Caco-2 (cell line): ENCODE measurements at places on chromosomes 5 and 9. TPM values are rescaled to one million over a fixed set of nuclear protein-coding genes. Genes with fewer than 3 reads are reported as not detected.

The PRDM9 gene
- total RNA-seq = not detected in 2 replicates

DNA sequence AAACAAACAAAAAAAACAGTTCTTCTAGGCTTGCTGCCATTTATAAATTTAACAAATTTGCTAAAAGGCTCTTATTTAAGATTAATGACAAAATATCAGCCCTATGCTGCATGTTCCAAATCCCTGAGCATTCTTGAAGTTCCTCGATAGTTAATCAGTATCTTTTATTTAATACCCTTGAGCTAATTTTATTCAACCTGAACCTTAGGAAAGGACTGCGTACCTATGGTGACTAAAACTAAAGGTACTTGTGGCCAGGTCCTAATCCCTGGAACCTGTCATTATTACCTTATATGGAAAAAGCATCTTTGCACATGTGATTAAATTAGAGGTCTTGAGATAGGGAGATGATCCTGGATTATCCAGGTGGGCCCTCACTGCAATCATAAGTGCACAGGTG, 10.5 kb upstream of the INIP start:
- H3K27ac ChIP-seq = no peak overlapping the region
- DNase-seq = no peak
- H3K27me3 ChIP-seq = no peaks in the 10 kb centered on the region
- H3K4me1 ChIP-seq = peaks cover 4% of the 10 kb centered on the region; the same call in 1 of the 2 replicates

DNA sequence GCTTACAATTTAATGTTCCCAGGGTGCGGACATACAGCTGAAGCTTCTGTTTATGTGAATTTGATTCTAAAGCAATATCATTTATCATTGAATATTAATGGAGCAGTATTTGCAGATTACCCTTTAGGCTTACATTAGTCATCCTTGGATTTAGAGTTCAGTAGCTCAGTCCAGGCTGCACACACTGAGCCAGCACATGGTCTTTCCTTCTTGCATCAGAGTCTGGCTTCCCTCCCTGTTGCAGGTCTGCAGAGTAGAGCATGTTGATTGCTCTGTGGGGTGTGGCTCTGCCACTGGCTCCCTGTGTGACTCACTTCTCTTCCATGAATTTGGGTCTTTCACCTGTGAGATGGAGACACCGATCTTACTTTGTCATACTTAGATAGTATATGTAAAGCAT, 36.8 kb downstream of the NSG2 start:
- no peak overlapping the region for H3K4me3 ChIP-seq
- H3K27ac ChIP-seq = no peak overlapping the region
- no peaks in the 10 kb centered on the region; the same call in 1 of the 2 replicates for H3K36me3 ChIP-seq
- H3K27me3 ChIP-seq = no peaks in the 10 kb centered on the region

- no peaks in the 10 kb centered on the region for H3K4me1 ChIP-seq
- H3K27ac ChIP-seq = no peak overlapping the region
- DNase-seq = no peak
- H3K27me3 ChIP-seq = no peaks in the 10 kb centered on the region
Measured at GRCh38 chr9:93108291-93109041, 12.4 kb downstream of the CARD19 start.

DNA sequence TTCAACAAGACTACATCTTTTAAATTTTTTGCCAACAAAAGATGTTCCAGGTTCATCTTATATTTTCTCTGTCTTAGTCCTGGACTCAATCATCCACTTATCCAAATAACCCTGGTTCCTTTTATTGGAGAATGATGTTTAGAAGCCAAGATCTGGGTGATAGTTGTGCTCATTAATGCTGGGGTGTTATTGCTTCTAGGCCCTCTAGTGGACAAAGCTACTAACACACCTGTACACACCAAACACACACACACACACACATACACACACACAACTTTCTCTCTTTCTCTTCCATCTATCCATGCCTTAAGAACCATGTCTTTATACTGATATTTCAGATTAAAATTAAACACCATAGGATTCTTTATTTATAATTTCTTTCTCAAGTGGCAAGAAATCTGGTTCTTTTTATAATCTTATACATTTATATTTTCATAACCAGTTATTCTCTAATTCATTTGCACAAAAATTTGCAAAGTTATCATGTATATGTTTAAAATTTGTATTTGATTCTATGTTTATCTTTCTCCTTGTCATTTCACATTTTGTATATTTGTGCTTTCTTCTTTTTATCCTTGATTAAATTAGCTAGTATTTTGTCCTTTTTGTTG, 179.1 kb upstream of the SMIM23 start:
- H3K36me3 ChIP-seq = no peaks in the 10 kb centered on the region
- H3K27me3 ChIP-seq = no peaks in the 10 kb centered on the region
- no peak for DNase-seq
- no peak overlapping the region for H3K27ac ChIP-seq
